CD4-positive, alpha-beta memory T cell (primary cell): ENCODE measurements at places on chromosomes 2 and 18. TPM values are rescaled to one million over a fixed set of nuclear protein-coding genes. Genes with fewer than 3 reads are reported as not detected.

LINC00305 gene
- total RNA-seq, result not detected

DNA sequence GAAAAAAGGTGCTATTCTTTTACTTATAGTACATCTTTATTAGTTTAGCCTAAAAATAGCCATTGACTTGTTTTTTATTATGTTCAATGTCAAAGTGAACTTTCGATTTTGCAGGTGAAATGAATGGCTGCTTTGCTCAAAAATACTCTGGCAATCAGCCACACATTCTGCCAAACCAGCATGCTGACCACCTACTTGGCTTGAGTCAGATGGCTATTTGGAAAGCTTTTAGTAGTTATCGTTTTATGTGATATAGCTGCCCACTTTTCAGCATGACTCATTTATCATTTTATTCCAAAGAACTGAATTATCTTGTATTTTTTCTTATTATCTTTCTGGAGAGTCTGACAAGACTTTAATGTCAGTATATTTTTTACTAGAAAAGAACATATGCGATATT lies 1615.8 kb upstream of the TMEFF2 start:
- H3K27ac ChIP-seq, result no peak overlapping the region
- H3K36me3 ChIP-seq, result no peaks in the 10 kb centered on the region
- DNase-seq, result no peak
- no peak overlapping the region for H3K4me3 ChIP-seq

- peaks cover 21% of the 10 kb centered on the region for H3K4me1 ChIP-seq
- H3K27me3 ChIP-seq, result no peaks in the 10 kb centered on the region
- DNase-seq, result no peak
- no peaks in the 10 kb centered on the region for H3K36me3 ChIP-seq
These were observed 234.5 kb downstream of the LDLRAD4 start for GRCh38 chr18:13452871-13453680.

GRCh38 chr2:222608081-222608480 lies 47.8 kb downstream of the FARSB start:
- no peak overlapping the region for H3K4me3 ChIP-seq
- no peaks in the 10 kb centered on the region for H3K4me1 ChIP-seq
- no peak for DNase-seq
